CD4-positive, alpha-beta T cell treated with Interleukin-6 at 100 ng/mL for 8 hours (primary cell): ENCODE measurements at places on chromosomes 7 and 10.

GRCh38 chr10:102773320-102773719 is 29.6 kb downstream of the WBP1L start:
- no peak for DNase-seq

DNA sequence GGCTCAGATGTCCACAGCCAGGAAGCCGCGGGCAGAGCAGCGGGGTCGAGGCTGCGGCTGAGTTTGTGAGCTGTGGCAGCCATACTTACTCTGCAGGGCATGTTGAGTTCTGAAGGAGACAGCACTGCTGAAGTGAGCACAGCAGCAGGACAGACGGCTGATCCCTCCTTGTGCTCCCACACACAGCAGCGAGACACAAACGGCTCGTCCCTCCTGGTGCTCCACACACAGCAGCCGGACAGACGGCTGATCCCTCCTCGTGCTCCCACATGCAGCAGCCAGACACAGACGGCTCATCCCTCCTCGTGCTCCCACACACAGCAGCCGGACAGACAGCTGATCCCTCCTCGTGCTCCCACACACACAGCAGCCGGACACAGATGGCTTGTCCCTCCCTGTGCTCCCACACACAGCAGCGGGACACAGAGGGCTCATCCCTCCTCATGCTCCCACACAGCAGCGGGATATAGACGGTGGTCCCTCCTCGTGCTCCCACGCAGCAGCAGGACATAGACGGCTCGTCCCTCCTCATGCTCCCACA is 305.1 kb downstream of the PTPRN2 start:
- no peak for DNase-seq

DNA sequence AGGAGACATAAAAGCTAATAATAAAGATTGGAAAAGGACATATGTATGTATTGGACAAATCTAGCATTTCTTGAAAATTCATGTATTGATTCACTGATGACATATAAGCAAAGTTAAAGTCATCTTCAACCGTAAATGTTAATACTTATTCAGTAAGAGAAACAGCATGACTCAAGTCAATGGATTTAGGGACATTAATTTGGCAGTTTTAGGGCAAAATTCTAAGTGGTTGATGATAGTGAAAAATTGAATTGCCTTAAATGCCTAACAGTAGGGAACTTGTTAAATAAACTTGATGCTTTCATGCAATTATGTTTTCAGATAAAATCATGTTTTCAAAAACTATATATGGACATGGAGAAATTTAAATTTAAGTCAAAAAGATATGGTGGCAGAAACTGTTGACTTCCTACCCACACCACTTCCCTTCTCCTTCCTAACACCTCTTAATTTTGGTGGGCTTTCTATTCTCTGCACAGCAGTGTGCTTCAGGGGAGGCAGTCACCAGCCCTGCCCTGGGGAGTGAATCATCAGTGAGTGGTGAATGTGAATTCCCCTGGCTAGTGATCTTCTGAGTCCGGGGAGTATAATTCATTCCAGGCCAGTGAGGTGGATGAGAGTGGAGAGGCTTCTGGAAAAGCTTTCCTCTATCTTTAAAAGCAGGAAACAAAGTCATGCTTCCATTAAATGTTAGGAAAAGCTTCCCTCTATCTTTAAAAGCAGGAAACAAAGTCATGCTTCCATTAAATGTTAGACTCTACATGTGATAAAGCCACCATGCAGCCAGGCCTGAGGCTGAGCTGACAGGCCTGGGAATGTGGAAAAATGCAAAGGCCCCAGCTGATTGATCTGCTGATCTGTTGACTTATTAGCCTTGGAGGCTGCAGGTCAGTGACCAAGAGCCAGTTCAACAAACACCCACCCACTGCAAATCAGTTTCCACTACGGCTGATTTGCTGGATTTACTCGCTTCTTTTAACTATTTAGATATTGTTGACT is 25.2 kb upstream of the ITGB1 start:
- no peak for DNase-seq

- DNase-seq: no peak
Observed at GRCh38 chr7:77794000-77794399, 4.2 kb downstream of the TMEM60 start.

- DNase-seq: no peak
Observed at GRCh38 chr7:152883858-152884257, 124.3 kb downstream of the ACTR3B start.

- no peak for DNase-seq
Observed at GRCh38 chr10:34111179-34111578, 703.9 kb downstream of the PARD3 start.

DNA sequence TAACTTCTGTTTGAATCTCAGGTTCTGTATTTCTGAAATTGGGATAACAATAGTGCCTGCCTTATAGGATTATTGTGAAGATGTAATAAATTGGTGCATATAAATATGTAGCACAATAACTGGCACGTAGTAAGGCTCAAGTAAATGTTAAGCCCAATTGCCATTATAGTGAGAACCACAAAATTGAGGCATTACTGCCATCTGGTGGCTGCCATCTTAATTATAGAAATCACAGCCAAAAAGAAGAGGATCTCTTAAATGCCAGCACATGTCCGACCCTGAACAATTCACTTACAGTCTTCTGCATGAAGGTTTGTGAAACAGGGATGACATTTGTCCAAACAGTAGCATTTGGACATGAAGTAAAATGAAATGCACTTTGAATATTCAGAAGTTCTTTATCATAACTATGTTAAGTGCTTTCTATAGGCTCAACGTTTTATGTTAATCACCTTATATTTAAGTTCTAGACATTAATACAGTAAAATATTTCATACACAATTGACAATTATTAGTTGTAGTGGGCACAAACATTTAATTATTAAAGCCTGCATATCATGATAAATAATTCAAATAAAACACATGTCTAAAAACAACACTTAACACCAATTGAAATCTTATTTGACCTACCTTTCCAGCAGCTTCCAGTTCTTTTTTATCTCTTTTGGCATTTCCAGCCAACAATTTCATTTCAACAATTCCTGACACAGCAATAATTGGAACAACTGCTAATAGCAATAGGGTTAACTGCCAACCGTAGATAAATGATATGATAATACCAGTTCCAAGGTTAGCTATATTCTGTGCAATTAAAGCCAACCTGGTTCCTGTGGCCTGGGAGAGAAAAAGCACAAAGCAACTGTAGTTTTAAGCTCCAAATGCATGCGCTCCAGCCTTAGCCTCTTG is 58.5 kb downstream of the ABCB4 start:
- peak; percentile 65 for DNase-seq

DNA sequence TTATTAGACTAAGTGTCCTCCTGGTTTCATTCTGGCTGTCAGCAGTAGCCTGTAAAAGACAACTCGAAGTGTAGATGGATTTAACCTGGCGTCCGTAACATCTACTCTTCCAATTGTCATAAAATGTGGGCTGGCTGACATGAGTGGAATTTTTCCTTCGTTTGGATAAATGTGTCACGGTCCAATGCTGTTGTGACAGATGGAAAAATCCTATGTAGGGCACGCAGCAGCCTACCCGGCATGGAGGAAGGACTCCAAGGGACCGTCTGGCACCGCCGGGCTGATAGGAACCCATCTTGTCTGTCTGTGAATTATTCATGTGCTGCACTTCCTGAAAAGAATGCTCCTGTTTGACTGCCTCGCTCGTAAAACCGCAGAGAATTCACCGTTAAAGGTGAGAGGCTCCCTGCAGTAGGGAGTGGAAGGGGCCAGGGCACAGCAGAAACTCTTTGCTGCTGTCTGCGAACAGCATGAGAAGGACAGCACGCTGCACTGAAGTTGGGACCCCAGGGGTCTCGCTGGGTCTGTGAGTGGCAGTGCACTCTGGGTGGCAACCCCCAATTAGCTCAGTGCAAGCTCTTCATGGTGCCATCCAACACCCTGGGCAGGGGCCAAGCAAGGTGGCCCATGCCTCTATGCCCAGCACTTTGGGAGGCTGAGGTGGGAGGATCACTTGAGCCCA is 1.6 kb upstream of the ORAI2 start:
- peak; percentile 78 for DNase-seq

DNA sequence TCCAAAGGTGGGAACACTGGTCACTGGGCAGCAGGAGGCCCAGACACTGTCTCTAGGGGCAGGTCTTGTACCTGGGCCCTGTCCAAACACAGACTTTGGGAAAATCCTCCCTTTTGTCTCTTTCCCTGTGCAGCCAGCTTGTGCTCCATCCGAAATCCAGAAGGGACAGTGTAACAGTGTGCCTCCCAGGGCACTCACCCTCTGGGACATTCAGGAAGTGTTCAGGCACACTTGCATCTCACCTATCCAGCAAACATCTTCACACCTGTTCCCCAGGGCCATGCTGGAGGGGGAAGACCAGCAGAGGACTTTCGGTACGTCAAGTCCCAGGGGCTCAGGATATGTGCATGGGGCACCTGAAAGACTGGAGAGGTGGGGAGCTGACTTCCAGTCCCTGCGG is 38.9 kb downstream of the TNS3 start:
- DNase-seq: no peak

DNA sequence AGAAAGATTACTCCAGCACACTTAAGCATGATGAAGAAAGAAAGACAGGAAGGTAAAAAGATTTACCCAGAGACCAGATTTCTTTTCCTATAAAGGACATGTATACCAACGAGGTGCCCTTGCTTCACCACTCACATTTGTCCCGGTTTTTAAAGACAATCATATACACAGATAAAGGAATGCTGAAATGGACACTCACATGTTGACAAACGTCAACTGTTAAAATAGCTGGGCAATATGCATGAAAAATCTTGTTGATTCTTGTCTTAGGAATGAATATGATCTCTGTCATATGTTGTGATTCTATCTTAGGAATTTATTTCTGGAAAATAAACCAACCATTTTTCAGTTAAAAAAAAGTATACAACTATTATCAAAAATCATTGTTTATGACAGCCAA is 158.2 kb downstream of the SRPK2 start:
- DNase-seq: no peak
